ENCODE measurements at places on chromosomes 7 and 10.

DNA sequence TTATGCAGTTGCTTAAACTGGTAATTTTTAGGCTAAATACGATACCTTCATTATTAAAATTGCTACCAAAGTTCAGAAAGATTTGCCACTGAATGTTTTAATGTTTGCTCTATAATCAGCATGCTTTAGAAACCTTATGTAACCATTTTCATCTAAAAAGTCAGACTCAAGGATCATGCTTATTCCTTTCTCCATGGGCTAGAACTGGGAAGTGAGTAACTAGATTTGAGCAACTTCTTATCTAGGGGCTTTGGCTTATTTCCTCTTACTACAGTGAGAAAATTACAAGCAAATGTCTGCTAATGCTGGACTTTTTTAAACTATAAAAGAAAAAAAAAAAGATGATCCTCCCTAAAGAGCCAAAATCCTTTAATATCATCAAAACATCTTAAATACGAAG, 215.9 kb downstream of the CRPPA start:
- ATAC-seq: no peak

DNA sequence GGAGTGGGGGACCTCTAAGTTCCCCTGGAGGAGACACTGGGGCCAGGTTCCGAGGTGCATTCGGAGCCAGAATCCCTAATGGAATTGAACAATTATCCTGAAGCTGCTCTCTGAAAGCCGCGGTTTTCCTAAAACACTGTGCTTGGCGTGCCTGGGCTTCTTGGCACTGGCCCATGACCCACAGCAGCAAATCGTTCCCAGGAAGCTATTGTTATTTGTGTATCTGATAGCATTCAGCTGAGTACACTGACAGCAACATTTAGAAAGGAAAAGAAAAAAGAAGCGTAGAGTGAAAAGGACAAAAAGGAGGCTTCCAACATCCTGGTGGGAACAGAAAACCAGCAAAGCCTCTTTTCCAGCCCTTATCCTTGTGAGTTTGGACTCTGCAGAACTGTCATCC, 339.8 kb downstream of the FRMD4A start:
- ATAC-seq: no peak

DNA sequence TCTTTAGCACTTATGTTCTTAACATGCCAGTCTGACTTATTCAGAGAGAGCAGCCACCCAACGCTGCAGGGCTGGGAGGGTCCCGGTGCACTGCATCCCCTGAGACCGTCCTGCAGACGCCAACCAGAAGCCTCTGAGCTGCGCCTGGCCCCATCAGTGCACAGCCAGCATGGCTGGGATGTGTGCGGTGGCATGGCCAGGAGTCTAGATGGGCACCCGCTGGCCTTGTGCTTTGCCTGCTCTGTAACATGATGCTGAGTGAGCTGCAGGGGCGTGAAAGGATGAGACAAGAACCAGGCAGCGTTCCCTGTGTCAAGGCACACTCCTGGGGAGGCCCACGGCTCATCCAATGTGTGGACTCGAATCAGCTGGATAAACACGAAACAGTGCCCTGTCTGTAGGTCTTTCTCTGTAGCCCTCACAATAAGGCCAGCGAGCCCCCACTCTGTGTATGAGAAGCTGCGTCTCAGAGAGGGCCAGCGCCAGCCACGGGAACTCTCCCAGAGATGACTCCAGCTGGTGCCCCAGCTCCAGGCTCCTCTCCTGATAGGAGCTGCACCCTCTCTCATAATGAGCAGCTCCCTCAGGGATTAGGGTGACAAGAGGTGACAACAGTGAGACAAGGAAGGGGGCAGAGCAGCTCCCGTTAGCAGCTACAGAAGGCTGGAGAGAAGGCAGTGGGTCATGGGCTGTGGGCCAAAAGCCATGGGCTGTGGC, 96.8 kb downstream of the TNS3 start:
- ATAC-seq: no peak

DNA sequence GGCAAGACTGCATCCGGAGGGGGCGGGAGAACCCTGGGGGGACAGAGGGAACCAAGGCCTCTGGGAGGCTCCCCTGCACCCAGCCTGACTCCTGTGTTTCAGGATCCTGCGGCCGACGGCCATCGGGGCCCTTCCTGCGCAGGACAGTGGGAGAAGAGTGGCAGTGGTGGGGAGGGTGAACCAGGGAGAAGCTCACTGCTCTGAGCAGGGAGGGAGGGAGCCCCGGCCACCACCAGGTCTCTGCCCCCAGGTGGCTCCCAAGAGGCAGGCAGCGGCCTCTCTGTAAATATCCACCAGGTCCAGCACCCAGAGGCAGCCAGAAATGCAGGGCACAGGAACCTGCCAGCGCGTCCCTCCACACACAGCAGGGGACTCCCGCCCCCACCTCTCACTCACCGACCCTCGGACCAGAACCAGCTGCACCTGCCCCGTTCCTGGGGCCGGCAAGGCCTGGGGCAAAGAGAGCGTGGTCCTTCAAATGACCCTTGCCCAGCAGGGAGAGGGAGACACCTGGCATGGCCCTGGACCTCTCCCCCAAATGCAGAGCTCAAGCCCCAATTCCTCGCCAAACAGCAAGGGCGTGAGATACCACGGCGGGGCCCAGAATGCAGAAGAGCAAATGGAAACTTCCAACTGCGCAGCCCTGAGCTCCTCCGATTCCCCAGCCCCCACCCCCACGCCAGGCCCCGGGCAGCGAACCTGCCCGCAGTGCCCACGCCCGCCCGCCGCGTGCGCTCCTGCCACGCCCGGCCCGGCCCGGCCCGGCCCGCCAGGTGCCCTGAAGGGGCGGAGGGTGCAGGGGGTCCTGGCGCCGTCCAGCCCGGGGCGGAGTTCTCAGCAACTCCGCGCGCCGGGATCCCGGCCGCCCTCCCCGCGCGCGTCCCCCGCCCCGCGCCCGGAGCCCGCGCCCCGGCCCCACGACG, 805 bp downstream of the RASGEF1A start:
- ATAC-seq: peak; percentile 31

GRCh38 chr7:139696552-139696951, 81.2 kb downstream of the HIPK2 start:
- peak; percentile 26 for ATAC-seq

DNA sequence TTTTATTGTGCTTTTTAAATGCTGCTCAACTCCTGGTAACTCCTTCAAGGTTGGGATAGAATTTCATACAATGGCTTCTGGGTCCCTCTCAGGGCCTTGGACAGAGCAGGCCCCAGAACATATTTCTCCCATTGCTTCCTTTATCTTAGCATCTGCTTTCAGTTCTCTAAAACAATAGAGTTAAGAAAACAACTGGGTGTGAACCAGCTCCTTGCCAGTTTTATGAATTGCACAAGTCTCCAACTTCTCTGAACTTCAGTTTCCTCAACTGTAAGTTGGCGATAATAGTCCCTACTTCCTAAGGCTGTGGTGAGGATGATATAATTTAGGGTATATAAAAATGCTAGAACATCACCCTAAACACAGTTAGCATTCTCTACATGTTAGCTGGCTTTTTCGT, 77.0 kb upstream of the INHBA start:
- no peak for ATAC-seq

DNA sequence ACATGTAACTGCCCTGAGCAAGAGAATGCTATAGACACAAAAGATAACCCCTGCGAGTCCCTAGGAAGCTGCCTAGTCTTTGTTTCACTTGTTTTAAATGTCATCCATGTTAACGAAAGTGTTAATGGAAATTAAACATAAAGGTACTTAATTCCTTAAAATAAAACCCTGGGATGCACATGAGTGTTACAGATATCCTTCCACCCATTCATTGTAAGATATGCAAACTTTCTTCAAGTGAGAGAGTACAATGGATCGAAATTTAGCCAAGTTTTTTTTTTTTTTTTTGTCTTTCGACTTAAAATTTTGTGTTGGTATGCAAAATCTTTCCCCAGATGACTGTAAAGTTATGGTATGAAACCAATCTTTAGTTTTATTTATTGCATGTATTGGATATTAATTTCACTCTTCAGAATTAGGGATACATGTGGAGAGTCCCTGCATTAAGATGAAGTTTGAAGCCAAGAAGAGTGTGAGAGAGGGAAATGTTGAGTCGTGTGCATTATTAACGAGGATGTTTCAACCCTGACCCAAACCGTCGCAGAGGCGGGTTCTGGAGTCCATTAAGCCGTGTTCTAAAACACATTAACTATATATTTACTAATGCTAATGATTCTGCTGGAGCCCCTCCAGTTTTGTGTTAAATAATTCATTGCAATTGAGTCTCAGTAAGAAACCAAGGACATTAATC, 1.6 kb downstream of the CDK14 start:
- ATAC-seq: no peak

DNA sequence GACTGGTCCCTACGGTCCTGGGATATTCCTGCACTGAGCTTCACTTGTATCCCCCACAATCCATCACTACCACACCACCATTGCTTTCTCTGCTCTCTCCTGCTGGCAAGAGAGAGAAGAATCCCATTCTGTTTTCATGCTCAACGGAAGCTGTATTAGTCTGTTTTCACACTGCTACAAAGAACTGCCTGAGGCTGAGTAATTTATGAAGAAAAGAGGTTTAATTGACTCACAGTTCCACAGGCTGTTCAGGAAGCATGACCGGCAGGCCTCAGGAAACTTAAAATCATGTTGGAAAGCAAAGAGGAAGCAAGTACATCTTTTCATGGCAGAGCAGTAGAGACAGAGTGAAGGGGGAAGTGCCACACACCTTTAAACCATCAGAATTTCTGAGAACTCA, 260.4 kb upstream of the LYZL1 start:
- ATAC-seq: no peak
